ENCODE measurements at places on chromosomes 11 and 22. TPM values are rescaled to one million over a fixed set of nuclear protein-coding genes. Genes with fewer than 3 reads are reported as not detected.

CRYBB3 gene
- not detected for total RNA-seq

OR8H1 gene
- not detected for total RNA-seq

RAG2 gene
- not detected for total RNA-seq

SCARF2 gene
- 72.7 TPM for total RNA-seq

STK33 gene
- 4.3 TPM for total RNA-seq

YAP1 gene
- 139 TPM for total RNA-seq

MORC2 gene
- 16.6 TPM for total RNA-seq

B4GALNT4 gene
- total RNA-seq: 8.0 TPM

FXYD6 gene
- not detected for total RNA-seq

MIOX gene
- not detected for total RNA-seq

WNT11 gene
- total RNA-seq: 0.37 TPM

CDKN1C gene
- total RNA-seq: 4.8 TPM

PANX3 gene
- total RNA-seq: not detected

SCT gene
- total RNA-seq: not detected

MSANTD4 gene
- 62.7 TPM for total RNA-seq

APOBEC3B gene
- 2.8 TPM for total RNA-seq

GALNT18 gene
- total RNA-seq: 51.7 TPM

TMEM191C gene
- 0.30 TPM for total RNA-seq
